ENCODE measurements at places on chromosomes 16 and 17.

DNA sequence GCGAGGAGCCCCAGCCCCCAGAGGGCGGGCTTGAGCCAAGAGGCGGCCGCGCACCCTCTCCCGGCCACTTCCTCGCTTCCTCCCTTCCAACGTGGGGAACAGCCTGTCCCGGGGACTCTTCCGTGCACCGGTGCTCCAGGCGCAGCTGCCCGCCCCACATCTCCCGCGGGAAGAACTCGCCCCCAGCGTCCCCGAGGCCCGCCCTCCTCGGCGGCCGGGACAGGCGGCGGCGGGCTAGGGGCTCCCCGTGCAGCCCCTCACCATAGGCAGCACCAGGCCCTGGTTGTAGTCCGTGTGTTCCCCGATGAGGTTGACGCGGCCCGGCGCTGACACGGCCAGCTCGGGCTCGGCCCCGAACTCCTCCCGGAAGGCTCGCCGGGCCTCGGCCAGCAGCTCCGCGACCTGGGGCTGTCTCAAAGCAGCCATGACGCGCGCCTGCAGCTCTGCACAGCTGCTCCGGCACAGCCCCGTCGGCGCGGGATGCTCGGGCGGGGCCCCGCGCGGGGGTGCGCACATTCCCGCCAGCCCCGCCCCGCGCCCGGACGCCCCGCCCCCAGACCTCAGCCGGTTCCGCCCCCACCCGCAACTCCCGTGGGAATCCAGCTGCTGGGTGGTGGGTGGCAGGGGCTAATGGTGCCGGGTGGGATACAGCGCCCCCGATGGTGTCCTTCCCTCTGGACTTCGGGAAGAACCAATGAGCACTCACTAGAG, at the start of gene GALK1:
Gene GALK1, minus strand, starts transcription at position 482 of the 711 bp plus-strand sequence. Its CDS starts 56 bp downstream, at position 426.
- DNase-seq = peak; percentile 50

DNA sequence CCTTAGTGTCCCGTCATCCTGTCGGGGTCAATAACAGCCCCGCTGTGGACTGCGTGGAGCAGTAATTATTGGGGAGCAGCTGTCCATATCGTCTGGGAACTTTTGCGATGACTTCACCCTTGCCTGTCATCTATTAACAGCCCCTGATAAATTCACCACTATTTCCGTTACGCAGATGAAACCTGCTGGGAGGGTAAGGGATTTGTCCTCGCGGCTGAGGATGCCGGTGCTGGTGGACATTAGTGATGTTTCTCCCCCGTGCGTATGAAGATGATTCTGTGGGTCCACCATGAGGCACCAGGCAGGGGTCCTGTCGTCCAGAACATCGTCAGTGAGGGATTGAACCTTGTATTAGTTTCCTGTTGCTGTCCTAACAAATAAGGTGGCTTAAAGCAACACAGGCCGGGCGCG, 1.0 kb downstream of the FLYWCH2 start:
- no peak for DNase-seq

- no peak for DNase-seq
Measured at GRCh38 chr16:24073321-24073720, 182.8 kb upstream of the CACNG3 start.

DNA sequence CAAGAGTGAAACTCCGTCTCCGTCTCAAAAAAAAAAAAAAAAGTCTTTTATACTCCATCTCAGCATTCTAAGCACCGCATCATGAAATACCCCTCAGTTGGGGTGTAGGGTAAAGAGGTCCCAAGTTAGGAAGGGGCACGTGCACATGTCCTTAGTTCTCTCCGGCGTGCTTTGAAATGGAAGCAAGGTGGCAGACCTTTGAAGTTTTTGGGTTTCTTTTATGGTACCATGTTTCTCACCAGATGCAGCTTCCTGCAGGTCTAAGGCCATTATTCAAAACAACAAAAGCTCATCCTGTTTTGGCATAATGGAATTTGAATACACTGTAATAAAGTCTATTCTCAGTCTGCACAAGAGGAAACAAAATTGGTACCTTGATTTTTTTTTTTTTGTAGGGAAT, 9.6 kb downstream of the EMC8 start:
- no peak for DNase-seq

DNA sequence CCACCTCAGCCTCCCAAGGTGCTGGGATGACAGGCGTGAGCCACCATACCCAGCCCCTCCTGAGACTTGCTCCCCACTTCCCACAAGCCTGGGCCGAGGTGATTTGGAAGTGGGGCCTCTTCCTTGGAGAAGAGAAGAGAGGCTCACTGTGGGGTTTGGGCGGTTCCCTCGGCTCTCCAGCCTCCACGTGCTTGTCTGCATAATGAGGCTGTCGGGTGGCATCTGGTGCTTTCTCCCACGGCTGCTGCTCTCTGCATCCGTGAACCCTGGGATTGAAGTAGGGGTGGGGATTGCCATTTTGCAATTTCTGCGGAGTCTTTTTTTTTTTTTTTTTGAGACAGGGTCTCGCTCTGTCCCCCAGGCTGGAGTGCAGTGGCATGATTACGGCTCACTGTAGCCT, 101.4 kb downstream of the RAP1GAP2 start:
- no peak for DNase-seq

DNA sequence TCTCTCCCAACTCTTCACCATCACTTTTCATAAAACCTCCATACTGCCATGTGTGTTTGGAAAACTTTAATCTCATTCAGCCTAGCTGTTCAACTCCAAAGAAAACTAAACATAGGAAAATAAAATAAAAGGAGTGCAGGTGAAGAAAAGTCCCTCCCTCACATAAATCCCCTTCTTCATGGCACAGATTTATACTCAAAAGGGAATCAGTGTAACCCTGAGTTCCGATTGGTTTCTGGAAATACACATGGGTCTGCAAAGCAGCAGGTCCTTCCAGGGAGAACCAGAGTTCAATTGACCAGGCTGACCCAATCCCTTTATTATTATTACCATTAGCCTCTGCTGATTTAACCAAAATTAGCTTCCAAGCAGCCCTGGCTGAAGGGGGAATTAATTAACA, 8.9 kb upstream of the HOXB2 start:
- DNase-seq = no peak

DNA sequence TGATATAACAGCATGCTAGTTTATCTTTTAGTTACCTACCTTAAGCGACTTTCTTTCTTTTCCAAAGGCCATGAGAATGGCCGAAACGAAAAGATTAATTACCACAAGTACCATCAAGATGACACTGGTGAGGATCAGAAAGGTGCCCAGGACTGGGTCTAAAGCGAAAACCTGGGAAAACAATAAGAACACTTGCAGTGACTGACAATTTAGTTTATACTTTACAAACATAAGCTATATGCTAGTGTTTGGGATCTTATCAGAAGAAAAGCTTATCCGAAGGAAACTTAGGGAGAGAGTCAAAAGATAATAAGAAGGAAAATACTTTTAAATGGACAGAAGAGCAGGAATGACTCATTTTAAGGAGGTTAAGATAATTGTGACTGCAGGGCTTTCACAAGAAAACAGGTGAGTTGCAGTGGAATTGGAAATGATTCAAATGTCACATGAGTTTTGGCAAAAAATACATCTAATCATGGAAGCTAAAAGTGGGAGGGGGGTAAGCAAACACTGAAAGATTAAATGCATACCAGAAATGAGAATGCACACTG, 34.8 kb downstream of the IST1 start:
- no peak for DNase-seq

DNA sequence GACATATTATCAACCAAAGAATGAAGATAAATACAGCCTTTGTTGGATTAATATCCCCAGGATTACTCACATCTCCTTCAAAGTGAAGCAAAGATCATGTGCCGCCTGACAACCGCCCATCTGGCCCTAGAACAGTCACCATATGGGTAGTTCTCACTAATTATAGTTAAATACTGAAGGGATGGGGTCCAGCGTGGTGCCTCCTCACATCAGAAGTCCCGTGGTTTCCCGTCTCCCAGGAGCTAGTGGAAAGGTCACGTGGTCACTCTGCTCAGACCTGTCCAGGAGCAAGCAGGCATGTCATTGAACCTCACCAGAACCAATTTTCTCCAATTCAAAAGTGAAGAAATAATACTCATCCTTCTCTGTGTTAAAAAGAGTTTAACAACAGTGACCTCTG, 434.5 kb downstream of the SHISA9 start:
- no peak for DNase-seq

GRCh38 chr16:89739383-89739782, 18.0 kb downstream of the ZNF276 start:
- no peak for DNase-seq

DNA sequence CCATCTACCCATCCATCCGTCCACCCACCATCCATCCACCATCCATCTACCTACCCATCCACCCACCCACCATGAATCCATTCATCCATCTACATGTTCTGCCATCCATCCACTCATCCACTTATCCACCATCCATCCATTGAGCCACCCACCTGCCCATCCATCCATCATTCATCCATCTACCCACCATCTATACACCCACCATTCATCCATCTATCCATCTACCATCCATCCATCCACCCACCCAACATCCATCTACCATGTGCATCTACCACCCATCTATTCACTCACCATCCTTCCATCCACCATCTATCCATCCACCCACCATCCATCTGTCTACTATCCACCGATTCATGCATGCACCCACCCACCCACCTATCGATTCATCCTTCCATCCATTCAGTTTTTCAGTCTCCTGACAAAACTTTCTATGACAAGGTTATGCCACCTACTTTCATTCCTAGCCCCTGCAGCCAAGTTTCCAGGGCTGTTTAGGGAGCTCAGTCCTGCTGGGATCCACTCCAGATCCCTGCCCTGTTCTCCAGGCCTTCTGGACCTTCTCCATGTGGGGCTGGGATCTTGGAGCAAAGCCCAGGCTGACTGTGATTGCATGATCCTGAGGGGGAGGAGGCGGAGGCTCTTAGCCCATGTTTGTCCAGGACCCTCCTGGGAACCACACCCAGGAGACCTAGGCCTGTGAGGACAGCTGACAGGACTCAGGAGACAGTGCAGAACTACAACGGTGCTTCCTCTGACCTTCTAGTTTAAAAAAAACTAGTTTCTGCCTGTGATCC, 27.4 kb downstream of the BCO1 start:
- DNase-seq = no peak
